Epithelial cell of proximal tubule (primary cell): ENCODE measurements at places on chromosomes 4 and X. TPM values are rescaled to one million over a fixed set of nuclear protein-coding genes. Genes with fewer than 3 reads are reported as not detected.

DNA sequence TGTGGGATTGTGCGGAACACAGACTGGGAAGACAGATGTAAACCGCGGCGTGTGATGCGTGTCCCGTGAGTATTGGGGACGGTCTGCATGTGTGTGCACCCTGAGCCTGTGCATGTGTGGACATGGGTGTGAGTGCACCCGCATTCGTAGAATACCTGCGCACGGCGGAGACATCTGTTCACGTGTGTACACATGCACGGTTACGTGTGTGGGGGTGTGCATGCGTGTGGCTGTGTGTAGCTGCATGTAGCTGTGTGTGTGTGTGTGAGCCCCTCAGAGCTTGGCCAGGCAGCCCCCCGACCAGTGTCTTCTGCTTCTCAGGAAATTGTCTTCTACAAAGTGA is 19.6 kb downstream of the ATP5ME start:
- DNase-seq, result no peak

DNA sequence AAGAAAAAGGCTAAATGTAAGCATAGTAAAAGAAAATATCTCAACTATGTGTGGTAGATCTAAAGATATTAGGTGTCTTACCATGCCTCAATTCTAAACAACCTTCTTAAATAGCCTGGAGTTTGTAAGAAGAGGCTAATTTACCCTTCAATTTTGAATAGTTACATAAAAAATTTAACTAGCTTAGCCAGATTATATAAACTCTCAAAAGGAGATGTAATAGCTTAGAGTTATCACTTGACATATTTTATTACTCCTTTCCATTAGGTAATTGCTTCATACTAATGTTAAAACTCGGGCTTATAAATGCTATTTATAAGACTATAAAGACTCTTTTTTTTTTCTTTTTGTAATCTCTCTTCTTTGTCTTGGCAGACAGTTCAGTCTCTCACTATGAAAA is 297.5 kb upstream of the PABPC4L start:
- no peak for DNase-seq

GRCh38 chr4:73152893-73153292 is 83.4 kb upstream of the COX18 start:
- no peak for DNase-seq

GRCh38 chr4:145351162-145351561 is 130.5 kb upstream of the SMAD1 start:
- no peak for DNase-seq

DNA sequence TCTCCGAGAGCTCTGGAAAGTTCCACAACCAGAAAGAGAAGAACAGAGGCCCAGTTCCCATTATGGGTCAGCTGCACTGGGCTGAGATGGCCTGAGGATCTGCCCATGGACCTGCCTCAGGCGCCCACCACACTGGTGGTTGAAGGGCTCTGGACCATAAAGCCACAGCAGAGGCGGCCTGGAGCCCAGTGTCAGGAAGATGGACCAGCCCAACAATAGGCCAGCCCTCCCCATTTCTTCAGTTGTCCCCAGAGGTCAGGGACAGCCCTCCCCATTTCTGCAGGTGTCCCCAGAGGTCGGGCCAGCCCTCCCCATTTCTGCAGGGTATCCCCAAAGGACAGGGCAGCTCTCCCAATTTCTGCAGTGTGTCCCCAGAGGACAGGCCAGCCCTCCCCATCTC is 37.2 kb upstream of the C4orf50 start:
- DNase-seq, result no peak

DNA sequence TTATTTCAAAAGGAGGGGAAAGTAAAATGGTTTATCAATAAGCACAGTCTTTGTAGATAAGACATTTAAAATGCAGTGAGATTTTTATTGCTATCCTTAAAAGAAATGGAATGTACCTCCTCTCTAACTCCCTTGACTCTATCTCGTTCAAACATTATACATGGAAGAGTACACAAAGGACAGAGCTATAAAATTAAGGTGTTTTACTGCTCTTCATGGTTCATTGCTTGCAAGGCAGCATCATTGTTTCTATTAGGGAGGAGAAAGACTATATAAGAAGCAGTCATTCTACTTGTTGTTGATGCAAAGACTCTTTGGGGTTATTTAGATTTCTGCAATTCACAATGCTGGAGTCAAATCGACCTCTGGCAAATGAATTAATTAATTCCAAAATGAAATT is 380.2 kb upstream of the NDST3 start:
- no peak for DNase-seq

DNA sequence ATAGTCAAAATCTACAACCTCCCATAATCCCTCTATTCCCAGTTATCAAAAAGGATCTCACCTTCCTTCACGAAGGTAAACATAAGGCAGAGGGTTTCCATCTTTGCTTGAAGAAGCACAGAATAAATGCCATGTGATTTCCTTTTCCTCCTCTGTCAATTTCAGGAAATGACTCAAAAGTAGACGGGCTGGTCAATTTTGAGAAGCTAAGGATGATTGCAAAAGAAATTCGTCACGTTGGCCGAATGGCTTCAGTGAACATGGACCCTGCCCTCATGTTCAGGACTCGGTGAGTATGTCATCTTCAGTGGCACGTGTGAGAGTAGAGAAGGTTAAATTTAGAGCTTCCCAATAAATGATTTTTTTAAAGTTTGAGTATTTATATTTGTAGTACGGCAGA is 240.2 kb downstream of the RAPGEF2 start:
- DNase-seq, result no peak

DNA sequence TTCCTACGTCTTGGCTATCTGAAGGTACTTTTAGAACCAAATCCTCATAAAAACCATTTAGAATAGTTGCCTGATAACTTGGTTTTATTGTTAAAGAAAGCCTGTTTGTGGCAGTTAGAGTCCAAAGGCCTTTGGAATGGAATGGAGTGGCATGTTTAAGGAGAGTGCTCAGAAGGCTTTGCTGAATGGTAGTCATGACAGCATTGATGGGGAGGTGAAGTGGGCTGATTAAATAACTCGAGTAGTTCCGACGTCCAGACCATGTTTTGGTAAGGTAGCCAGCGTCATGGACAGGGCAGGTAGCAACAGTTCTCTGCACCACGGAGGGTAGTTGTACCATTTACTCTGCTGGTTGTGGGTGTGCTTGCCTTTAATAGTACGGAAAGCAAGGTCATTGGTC is 86.3 kb upstream of the CLDN34 start:
- no peak for DNase-seq

- DNase-seq, result no peak
Observed at GRCh38 chrX:1231850-1232465, 19.5 kb upstream of the CRLF2 start.

DNA sequence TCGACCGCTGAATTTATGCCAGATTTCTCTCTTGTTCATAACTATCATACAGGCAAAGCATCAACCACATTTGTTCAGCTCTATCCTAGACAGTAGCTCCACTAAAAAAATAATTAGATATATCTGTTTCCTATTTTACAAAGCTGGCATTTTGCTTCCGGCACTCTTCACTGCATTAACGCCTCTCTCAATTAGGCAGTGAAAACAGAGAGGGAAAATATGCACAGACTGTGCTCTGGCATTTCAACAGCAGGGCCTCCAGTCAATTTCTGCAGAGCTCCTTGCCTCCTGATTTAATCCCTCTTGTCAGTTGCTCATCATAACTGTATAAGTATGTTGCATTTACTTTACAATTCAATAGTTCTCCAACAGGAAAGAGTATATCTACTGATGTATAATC is 666.9 kb upstream of the INTU start:
- no peak for DNase-seq

GRCh38 chr4:337932-338758 is 531 bp downstream of the ZNF141 start:
- DNase-seq, result no peak

DNA sequence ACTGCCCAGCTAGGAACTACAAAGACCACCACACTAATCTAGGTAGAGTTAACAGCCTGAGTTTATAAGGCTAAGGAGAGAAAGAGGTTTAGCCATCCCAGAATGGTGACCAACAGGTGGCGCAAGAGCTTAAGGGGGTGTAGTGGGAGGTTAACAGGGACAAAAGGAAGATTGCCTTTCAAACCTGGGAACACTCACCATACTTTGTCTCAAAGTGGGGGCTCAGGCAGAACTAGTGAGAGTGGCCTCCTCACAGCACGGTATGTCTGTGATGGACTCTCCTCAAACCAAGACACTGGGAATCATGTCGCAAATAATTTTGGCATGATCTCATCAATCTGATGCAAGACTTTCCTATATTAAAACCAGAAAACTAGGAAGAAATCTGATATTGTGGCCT is 23.4 kb downstream of the CCNI start:
- no peak for DNase-seq

DNA sequence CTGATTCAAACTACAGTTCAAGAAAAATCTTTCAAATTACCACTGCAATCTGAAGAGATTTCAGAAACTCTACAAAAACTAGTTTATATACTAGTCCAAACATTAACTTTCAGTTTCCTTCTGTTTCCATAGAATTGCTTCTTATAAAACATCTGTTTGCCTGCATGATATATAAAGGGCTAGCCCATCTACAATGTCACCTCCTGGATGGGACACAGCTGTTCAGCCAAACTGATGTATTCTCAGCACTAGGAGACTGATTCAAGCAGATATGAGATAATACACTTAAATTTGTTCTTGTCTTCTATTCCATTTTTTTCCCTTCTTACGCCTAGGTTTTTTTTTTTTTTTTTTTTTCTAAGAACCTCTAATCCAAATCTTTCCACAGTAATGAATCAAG is 1569.7 kb upstream of the IGFBP7 start:
- no peak for DNase-seq

DNA sequence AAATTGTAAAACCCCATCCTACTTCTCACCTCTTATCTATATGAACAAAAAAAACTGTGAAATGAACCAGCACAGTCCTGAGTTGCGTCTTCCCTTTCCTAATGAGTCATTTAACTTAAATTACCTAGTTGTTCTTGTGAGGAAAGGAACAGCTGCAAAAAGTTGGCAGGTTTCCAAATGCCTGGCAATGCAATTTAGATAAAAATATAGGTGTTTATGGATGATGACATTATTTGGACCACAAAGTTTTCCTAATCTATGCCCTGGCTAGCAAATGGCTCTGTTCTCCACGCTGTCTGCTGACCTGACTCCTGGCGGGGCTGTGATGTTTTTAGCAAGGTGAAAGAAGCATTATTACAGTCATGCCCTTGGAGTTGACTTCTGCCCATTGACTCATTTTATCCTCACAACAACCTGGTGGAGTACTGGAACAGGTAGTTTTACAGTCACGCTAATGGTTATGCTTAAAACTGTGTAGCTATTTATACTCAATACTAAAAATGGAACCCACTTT is 29.8 kb upstream of the RELL1 start:
- DNase-seq, result no peak

BRS3 gene
- not detected in 2 replicates for total RNA-seq

PRKG2 gene
- 0.51 and 1.2 TPM in 2 replicates for total RNA-seq

GPR173 gene
- total RNA-seq, result 1.5 and 2.2 TPM in 2 replicates

POLN gene
- total RNA-seq, result 0.29 and 0.94 TPM in 2 replicates

PLAC8 gene
- 1.7 and 8.4 TPM in 2 replicates for total RNA-seq

CT45A5 gene
- not detected in 2 replicates for total RNA-seq

PPP1R3F gene
- 0.87 and 2.3 TPM in 2 replicates for total RNA-seq

SERPINA7 gene
- not detected in 2 replicates for total RNA-seq

AKAP14 gene
- total RNA-seq, result not detected in 2 replicates
